Kidney epithelial cell (primary cell): ENCODE measurements at places on chromosomes 3 and 15. TPM values are rescaled to one million over a fixed set of nuclear protein-coding genes. Genes with fewer than 3 reads are reported as not detected.

Gene FANCD2OS
- total RNA-seq = not detected in 2 replicates

Gene STAC
- total RNA-seq = 15.3 and 17.5 TPM in 2 replicates

Gene GPR62
- not detected in 2 replicates for total RNA-seq

Gene SPTBN5
- 0.14 and 0.17 TPM in 2 replicates for total RNA-seq

Gene NUSAP1
- 15.1 and 21.3 TPM in 2 replicates for total RNA-seq
